ENCODE measurements at places on chromosomes 12 and 14. TPM values are rescaled to one million over a fixed set of nuclear protein-coding genes. Genes with fewer than 3 reads are reported as not detected.

LMO3 gene
- 3.6 TPM for total RNA-seq

CMA1 gene
- not detected for total RNA-seq

DHRS7 gene
- total RNA-seq: 37.5 TPM

PSME2 gene
- 33.4 TPM for total RNA-seq

ADCY4 gene
- total RNA-seq: 6.3 TPM

FOXG1 gene
- not detected for total RNA-seq

PPP1R3E gene
- 10.9 TPM for total RNA-seq

BAZ1A gene
- 32.4 TPM for total RNA-seq

TAS2R42 gene
- not detected for total RNA-seq

AKAP5 gene
- 0.16 TPM for total RNA-seq

OASL gene
- total RNA-seq: not detected

ACYP1 gene
- not detected for total RNA-seq

MSRB3 gene
- 55.1 TPM for total RNA-seq

All from fibroblast of the aortic adventitia (primary cell).